ENCODE measurements at places on chromosomes 7 and 10. TPM values are rescaled to one million over a fixed set of nuclear protein-coding genes. Genes with fewer than 3 reads are reported as not detected.

The XRCC2 gene
- total RNA-seq = 13.6 TPM

The GPER1 gene
- 0.30 TPM for total RNA-seq

The TSPAN14 gene
- total RNA-seq = 34.0 TPM

The ELAPOR2 gene
- total RNA-seq = 17.3 TPM

The MEST gene
- 2.6 TPM for total RNA-seq

Data from A375 (cell line).